ENCODE measurements at places on chromosomes 7 and 10.

DNA sequence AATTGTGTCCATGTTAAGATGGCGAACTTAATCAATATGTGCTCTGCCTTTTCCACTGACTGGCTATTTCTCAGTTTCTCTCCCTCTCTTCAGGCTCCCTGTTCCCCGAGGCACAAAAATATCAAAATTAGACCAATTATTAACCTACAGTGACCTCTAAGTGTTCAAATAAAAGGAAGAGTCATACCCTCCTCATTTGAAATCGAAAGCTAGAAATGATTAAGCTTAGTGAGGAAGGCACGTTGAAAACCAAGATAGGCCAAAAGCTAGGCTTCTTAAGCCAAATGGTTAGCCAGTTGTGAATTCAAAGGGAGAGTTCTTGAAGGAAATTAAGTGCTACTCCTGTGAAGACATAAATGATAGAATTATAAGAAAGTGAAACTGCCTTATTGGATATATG, 81.1 kb upstream of the MBL2 start:
- DNase-seq, result no peak

GRCh38 chr7:24069751-24070150, 214.2 kb upstream of the NPY start:
- no peak for DNase-seq

GRCh38 chr10:126207851-126208250, 180.4 kb downstream of the ADAM12 start:
- DNase-seq, result no peak

DNA sequence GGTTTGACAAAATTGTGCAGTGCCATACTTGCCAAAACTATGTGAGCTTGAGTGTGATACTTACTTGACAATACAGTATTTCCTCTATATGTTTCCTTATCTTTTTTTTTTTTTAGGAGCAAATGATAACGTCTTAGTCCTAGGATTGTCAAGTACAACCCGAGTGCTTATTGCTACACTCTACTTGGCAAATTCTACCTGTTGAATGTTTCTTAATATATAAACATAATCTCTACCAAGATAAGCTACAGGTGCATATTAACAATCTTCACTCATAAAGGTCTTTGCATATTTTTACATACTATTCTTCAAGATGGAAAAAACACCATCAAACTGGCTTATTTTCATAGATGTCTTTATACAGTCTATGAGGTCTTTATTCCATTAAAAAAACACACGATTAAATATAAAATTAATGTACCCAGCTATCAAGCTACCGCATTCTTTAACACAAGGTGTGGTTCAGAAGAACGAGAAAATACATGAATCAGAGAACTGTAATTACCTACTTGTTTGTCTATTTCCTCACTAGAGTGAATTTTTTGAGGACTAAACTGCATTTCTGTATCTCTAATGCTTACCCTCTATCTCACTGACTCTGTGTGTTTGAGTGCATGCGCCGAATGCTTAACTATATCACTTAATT, 76.1 kb upstream of the PDSS1 start:
- DNase-seq, result no peak

GRCh38 chr7:144063710-144064109, 5.9 kb upstream of the OR2A25 start:
- no peak for DNase-seq

DNA sequence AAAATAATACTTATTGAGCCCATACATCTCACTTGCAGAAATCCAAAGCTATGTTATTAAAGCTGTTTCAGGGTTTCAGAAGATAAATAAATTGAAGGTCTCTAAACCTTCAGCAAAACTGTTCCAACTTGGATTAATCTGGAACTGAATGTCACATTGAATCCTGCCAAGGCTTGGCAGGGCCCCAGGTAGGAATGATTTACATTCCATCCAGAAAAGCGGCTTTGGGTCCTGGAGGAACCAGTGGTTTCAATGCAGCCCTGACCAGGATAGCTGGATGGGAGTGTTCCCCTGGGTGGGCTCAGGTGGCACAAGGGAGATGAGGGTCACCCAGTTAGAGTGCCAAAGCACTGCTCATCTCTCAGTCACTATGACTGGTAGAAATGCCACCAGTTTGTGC, 37.0 kb upstream of the TMEM72 start:
- no peak for DNase-seq

DNA sequence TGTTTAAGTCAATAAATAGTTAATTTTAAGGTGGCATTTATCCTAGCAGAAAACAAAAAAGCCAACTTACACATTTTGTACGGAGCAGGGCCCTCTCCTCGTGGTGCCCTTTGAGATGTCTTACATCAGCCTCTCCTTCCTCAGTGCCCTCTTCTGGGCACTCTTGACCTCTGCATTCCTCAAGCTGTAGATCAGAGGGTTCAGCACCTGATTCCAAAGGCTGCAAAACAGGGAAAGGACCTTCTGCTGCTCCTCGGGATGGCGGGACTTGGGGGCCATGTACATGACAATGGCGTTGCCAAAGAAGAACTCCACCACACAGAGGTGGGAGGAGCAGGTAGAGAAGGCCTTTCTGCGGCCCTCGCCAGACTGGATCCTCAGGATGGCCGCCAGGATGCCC, 4.6 kb upstream of the OR2A14 start:
- no peak for DNase-seq

- no peak for DNase-seq
Measured at GRCh38 chr7:5636914-5637313, 144.5 kb downstream of the RNF216 start.

DNA sequence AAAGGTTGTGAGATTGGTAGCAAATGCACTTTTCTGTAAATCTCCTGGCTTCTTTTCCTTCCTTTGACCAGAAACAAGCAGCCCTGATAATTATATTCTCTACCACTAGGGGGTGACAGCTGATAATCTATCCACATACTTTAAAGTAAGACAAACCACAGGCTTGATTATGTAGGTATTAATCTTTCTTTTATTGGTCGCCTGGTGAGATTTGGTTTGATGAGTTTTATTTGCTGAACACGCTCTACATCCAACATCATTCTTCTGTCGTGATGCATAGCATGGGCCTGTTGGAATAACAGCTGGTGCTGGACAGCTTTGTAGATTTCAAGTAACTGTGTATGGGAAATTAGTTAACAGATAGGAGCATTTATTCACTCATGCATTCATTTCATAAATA, 63.5 kb downstream of the ZNF365 start:
- no peak for DNase-seq

- no peak for DNase-seq
Measured at GRCh38 chr10:71545001-71545400, 148.3 kb downstream of the CDH23 start.

- no peak for DNase-seq
Measured at GRCh38 chr7:125695626-125696025, 766.0 kb upstream of the POT1 start.

DNA sequence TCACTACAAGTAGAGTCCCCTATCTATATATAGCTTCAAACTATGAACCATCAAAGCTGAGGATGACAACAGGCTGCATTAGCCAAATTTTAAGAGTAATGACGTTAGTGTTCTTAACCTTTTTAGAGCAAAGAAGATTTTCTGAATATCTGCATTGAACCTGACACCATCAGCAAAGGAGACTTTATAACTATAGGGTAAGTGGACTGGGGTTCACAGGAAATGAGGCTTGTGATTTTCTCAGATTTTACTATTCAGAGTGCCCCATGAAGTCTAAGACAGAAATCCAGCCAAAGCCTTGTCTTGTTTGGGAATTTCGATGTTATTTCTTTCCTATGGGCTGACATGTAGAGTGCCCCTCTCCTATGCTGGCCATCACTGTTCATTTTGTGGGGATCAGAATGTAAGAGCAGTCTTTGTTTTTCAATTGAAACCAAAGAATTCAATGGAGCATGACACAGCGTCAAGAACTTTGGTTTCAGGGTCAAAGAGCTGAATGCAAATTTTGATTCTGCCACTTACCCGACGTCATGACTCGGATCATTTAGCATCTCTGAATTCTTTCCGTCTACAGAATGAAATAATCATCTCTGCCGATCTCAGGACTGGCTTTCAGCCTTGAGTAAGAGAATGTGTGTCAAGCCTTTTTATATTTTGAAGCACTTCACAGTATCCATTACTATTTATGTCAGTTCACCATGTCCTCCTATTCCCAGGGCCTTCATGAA, 52.7 kb downstream of the DENND11 start:
- no peak for DNase-seq

GRCh38 chr7:117997862-117998825, 124.9 kb upstream of the CTTNBP2 start:
- DNase-seq, result no peak

- no peak for DNase-seq
Measured at GRCh38 chr7:155009570-155010157, 6.7 kb upstream of the PAXIP1 start.

DNA sequence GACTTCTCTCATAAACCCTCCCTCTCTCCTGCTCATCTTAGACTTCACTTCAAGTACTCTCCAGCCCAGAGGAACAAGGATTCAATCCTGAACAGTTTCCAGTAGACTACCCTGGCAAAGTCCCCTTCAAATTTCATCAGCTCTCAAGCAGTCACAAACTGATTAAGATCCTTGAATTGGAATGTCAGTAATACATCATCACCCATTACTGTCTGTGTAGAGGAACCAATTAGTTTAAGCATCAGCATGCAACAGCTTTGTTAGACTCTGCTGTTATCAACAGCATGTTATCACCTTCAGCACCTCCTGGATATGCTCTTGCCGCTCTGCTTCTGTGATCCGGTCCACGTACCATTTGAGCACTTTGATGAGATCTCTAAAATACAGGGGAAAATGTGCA, 307.0 kb upstream of the IMMP2L start:
- DNase-seq, result no peak

DNA sequence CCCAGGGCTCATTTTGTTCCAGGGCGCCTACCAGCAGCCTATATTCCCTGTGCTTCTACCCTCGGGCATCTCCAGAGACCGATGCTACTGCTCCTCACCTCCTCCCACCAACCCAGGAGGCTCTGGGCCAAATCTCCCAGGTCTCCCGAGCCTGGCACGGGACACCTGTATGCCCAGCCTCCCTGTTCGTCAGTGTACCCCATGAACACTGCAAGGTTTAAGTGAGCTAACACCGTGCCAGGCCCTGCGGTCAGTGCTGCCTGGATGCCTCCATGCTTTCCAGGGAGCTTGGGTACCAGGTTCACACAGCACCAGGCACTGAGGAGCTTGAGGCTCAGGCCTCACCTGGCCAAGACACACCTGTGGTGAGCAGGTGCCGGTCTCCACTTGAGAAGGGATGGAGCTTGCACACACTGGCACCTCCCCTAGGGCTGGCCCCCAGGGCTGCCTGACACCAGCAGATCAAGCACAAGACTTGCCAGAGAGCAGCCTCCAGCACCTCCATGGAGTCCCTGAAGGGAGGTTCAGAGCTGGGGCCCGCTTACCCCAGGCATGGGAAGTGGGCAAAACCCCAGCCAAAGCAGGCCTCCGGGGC, 80.3 kb downstream of the FAM53B start:
- DNase-seq, result no peak

DNA sequence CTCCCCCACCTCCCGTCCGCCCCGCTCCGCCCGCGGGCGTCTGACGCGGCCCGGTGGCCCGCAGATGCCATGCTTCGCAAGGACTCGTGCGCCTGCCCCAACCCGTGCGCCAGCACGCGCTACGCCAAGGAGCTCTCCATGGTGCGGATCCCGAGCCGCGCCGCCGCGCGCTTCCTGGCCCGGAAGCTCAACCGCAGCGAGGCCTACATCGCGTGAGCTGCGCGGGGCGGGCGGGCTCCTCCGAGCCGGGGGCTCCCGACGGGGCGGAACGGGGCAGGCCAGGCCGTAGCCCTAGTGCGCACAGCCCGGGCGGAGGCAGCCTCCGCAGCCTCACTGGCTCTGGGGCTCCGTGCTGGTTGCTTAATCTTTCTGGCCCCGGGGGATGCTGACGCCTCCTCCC, 2.8 kb downstream of the ASIC3 start:
- DNase-seq, result no peak

- DNase-seq, result no peak
Measured at GRCh38 chr10:47034441-47035051, 123.3 kb downstream of the PTPN20 start.

- DNase-seq, result no peak
Measured at GRCh38 chr7:128209229-128210035, 31.6 kb upstream of the LEP start.

- DNase-seq, result no peak
Measured at GRCh38 chr10:70508912-70509756, 30.6 kb downstream of the PALD1 start.

DNA sequence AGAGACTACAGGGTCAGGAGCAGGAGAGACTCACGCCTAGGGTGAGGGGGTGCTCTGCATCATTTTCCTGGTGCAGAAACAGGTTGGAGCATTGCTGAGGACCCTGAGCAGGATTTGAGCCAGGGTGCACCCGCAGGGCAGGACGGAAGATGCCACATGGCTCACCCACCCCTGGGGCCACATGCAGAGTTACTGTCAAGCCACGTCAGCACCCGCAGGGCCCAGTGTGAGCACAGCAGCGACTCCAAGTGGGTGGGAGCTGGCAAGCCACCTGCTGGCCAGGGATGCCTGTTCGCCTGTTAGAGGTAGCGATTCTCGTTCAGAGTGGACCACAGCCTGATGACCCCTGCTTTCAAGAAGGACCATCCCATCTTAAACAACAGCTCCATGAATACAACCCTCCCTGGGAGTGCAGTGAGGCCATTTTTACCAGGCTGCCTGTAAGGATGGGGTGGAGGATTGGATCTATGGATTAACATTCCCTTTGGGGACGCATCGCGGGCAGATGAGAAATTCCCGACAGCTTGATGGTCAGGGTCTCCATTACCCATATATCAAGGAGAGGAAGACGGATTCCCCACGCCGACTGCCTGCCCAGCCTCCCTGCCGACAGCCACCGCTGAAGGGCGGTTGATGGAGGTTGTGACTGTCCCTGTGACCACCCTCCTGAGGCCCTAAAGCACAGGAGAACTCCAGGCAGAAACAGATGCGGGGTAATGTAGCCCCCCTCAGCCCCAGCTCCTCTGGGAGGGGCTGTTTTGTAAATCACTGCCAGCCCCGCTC, 101.1 kb upstream of the RET start:
- no peak for DNase-seq

GRCh38 chr7:67625257-67625737, 628.7 kb downstream of the TYW1 start:
- peak; percentile 10 for DNase-seq

GRCh38 chr10:93077860-93078337, 4.2 kb downstream of the CYP26A1 start:
- DNase-seq, result no peak

- no peak for DNase-seq
Measured at GRCh38 chr10:51007781-51008180, 66.5 kb upstream of the PRKG1 start.
